ENCODE measurements at places on chromosomes 7 and 10.

DNA sequence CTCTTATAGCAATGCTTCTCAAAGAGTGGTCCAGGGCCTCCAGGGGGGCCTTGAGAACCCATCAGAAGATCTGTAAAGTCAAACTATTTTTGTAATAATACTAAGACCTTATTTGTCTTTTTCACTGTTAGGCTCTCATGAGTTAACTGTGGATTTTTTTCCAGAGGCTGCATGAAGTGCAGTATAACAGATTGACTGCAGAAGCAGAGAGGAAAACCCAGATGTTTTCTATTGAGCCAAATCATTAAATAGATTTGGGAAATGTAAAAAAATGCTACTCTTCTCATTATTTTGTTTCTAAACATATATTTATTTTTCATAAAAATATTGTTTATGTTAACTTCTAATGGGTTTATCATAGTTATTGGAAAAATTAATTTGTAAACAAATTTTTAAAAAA, 589.0 kb upstream of the LRRTM3 start:
- DNase-seq = no peak

DNA sequence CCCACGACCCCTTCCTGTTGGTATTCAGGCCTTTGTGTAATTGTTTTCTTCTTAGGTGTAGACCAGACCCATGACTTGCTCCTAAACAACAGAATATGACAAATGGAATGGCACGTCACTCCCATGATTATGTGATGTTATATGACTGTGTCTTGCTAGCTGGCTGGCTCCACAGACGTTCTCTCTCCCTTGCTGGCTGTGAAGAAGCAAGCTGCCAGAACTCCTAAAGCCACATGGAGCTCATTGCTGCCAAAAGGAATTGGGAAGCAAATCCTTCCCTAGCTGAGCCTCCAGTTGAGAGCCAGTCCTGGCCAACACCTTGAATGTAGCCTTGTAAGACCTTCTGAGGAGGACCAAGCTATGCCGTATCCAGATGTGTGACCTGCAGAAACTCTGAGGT, 74.2 kb downstream of the RAB18 start:
- DNase-seq = no peak

DNA sequence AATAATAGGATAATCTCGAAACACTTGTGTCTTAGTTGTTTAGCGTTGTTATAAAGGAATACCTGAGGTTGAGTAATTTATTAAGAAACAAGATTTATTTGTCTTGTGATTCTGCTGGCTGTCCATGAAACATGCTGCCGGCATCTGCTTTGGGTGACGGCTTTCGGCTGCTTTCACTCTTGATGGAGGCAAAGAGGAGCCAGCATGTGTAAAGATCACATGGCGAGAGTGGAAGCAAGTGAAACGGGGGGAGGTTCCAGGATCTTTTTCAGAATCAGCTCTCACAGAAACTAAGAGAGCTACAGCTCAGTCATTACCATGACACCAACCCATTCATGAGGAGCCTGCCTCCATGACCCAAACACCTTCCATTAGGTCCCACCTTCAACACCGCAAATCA, 402.8 kb downstream of the CDC14C start:
- no peak for DNase-seq

GRCh38 chr10:48440771-48441170, 134.3 kb downstream of the MAPK8 start:
- no peak for DNase-seq

- DNase-seq = no peak
Measured at GRCh38 chr10:1414893-1415292, 322.4 kb downstream of the ADARB2 start.

DNA sequence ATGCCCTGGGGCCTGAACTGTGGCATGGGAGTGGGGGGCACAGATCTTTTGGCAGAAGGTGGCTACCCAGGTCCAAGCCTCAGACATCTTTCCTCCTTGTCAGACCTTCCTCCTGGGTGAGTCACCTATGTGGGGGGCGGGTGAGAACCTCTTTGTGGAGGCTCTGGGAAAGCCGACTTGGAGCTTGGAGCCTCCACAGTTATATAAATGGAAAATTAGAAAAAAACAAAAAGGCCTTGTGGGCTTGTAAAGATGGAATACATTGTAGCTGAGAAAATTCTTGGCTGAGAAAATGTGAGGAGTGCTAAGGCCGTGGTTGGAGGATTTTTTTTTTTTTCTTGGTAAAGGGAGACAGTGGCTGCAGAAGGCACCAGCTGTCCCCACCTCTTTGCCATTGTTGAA, 292.5 kb downstream of the CCDC3 start:
- no peak for DNase-seq

- DNase-seq = no peak
Measured at GRCh38 chr10:120646738-120647456, 189.9 kb downstream of the PLPP4 start.

GRCh38 chr10:85548034-85548433, 818.6 kb downstream of the GRID1 start:
- no peak for DNase-seq

- DNase-seq = no peak
Measured at GRCh38 chr10:102327641-102328040, 67.9 kb upstream of the NFKB2 start.

- no peak for DNase-seq
Measured at GRCh38 chr7:139594090-139594489, 70.6 kb downstream of the CLEC2L start.

GRCh38 chr7:44694766-44695165, 53.9 kb upstream of the ZMIZ2 start:
- no peak for DNase-seq

DNA sequence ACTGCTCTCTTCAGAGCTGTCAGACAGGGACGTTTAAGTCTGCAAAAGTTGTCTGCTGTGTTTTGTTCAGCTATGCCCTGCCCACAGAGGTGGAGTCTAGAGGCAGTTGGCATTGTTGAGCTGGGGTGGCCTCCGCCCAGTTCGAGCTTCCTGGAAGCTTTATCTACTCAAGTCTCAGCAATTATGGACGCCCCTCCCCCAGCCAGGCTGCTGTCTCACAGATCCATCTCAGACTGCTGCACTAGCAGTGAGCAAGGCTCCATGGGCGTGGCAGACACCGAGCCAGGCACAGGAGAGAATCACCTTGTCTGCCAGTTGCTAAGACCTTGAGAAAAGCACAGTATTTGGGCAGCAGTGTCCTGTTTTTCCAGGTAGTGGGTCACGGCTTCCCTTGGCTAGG, 98.1 kb downstream of the SDHAF3 start:
- no peak for DNase-seq

DNA sequence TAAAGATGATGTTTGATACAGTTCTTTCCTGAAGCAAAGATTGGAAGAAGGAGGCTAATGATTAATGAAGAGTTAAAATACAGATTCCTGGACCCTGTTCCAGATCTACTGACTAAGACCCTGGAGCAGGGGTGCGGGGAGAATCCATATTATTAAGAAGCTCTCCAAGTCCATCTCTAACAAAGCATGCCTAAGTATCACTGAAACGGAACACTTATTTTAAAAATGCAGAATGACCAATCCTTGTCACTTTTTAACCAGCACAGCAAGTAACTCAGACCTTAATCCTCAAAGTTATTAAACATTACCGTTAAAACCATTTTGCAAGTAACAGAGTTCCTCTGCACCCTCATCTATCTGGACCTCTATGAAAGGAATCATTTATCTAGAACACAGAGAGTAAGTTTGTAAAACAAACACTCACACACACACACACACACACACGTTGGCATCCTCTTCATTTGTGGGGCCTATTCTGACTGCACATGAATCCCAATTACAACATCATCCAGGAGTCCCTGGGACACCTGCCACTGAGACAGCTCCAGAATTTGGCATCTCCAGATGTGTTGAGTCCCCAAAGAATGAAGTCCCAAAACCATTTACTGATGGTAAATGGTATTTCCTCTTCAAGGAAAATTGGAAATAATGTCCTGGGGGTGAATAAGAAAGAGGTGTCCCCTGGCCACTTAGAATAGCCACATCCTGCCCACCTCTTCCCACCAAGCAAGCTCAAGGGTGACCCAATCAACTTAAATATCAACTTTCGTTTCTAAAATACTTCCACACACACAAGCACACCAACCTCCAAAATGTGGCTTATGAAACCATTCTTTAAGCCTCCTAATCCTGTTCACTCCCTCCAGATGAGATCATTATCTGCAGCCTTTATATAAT, 117.5 kb downstream of the PARD3 start:
- DNase-seq = no peak

GRCh38 chr10:49407151-49407550, 11.3 kb upstream of the DRGX start:
- DNase-seq = no peak

- DNase-seq = no peak
Measured at GRCh38 chr10:118754229-118754555, 578 bp downstream of the CACUL1 start.

DNA sequence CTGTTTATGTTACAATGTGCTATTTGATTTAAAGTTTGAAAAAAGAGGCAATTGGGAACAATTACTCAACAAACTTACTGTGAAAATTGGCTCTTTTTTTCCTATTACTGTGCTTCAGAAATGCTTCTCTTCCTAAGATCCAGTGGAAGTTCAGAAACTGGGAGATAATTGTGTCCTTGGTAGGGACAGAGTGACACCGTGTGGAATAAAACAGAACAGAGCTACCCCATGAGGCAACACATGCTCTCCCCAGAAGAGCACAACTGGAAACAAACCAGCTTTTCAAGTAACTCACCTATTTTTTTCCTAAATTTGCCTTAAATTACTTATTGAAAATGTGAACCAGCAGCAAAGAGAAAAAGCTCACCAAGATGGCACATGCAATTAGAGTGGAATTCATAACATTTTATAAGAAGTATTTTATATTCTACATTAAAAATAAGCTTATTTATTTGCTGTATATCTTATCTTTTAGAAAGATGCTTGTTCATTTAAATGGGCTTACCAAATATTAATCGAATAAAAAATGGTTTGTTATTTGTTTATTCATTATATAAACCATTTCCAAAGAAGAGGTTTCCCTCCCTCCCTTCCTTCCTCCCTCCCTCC, 346.1 kb upstream of the ANKRD30A start:
- no peak for DNase-seq

GRCh38 chr7:105810556-105810955, 65.8 kb downstream of the ATXN7L1 start:
- no peak for DNase-seq

DNA sequence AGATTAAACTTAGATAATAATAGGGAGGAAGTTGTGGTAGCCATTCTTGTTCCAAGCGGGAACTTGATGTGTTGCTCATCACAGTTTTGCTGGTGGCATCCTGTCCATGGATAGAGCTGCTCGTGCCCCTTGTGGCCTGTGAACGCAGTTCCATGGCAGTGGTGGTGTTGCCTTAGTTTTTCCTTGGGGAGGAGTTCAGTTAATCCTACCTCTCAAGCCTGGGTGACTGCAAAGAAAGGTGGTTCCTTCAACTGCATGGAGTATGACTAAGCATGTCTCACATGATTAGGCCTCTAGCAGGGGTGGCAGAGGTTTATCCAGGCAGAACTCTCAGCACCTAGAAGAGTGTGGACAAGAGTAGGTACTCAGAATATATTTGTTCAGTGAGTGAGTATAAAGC, 99.7 kb downstream of the MAPK8 start:
- DNase-seq = no peak

GRCh38 chr7:66627151-66627681, 1.5 kb upstream of the KCTD7 start:
- no peak for DNase-seq

- no peak for DNase-seq
Measured at GRCh38 chr7:121019018-121019417, 30.5 kb downstream of the CPED1 start.

Measured in NCI-H2081 treated with DMSO at 0.1 percent for 48 hours (cell line).